Stimulated activated CD4-positive, alpha-beta T cell treated with anti-CD3 and anti-CD28 coated beads, Interleukin-4, amount 100 ng/mL, for 4 hours (primary cell): ENCODE measurements at places on chromosomes 3 and 15.

DNA sequence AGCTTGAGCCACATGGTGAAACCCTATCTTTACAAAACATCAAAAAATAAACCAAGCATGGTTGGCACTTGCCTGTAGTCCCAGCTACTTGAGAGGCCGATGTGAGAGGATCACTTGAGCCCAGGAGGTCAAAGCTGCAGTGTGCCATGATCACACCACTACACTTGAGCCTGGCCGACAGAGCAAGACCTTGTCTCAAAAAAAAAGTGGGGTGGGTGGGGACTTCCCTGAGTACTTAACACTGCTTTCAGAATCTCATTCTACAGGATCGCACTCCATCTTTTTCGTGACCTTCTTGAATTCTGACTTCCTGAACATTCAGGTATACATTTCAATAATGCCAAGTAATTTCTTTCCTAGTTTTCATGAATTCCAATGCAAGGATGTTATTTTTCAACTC is 91.3 kb downstream of the PDE8A start:
- no peak for DNase-seq

GRCh38 chr15:71044006-71044405 is 71.3 kb upstream of the THSD4 start:
- no peak for DNase-seq

DNA sequence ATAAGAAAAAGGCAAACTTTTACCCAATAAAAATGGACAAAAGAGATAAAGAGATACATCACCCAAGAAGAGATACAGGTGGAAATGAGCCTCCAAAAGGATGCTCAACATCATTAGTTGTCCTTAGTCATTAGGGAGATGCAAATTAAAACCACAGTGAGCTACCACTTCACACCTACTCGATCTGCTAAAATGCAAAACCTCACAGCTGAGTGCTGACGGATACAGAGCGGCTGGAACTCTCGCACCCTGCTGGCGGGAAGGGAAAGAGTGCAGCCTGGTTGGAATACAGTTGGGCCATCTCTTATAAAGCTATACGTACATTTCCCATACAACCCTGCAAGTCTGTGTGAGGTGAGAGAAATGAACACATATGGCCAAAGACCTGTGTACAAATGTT is 78.5 kb upstream of the PRR20G start:
- no peak for DNase-seq

- no peak for DNase-seq
Observed at GRCh38 chr3:9613056-9613748, 36.1 kb upstream of the MTMR14 start.

GRCh38 chr3:185986198-185986777 is 48.5 kb upstream of the TRA2B start:
- DNase-seq: no peak

GRCh38 chr3:10335190-10335738 is 14.4 kb upstream of the SEC13 start:
- DNase-seq: no peak
